ENCODE measurements at places on chromosomes 7 and 10.
A peak's percentile ranks its signal among the peaks of the same experiment; 100 is the strongest.

DNA sequence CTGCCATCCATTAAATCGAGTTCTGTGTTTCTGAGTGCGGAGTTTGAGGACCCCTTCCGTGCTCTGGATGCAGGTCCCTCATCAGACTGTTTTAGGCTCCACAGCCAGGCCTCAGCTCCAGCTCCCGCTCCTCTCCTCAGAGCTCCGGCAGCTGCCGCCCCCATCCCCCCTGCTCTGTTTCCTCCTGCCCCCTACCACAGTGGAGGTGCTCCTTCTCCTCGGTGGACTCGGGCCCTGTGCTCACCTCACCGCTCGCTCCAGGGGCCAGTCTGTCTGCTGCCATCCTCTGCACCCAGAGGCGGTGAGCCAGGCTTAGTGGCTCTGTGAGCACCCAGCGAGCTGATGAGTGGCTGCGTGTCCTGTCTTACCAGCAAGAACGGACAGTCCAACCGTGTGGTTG lies 21.4 kb upstream of the PRKAR1B start:
- DNase-seq = no peak

- no peak for DNase-seq
Measured at GRCh38 chr10:62384057-62384446, 9.9 kb downstream of the ZNF365 start.

DNA sequence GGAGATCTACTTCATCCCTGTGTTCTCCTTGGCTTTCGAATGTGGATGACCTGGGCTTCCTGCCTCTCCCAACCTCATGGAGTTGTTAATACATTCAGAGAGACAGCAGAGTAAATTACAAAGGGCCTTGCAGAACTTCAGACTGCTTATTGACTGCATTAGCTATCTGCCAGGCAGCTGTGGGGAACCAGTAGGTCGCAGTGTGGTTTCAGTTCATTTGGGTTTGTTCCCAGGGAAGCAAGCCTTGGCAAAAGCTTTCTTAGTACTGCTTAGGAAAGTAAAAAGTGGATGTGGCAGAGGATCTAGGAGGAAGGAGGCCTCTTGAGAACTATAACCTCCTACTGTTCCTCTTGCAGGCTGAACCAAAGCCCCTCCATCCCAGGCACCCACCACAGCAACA lies 9.2 kb downstream of the NPFFR1 start:
- DNase-seq = no peak

- no peak for DNase-seq
Measured at GRCh38 chr10:116026315-116026714, 246.7 kb downstream of the GFRA1 start.

GRCh38 chr7:50682079-50682478 lies 100.6 kb downstream of the GRB10 start:
- no peak for DNase-seq

DNA sequence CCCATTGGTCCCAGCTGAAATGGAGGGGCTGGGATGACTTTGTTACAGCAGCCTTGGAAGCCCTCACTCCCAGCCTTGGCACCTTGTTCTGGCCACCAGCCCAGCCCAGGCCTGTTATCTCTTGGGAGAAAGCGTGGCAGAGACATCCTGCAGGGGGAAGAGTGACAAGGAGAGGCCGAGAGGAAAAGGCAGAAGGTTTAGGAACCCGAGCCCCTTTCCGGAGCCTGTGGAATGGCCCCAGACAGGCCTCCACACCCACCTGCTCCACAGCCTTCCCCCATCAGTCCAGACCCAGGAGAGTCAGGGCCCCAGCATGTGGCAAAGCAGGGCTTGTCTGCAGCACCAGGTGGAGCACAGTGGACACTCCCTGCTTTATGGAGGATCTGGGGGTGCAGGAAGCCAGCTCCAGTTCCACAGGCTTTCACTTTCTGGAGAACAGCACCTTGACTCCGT lies 24.1 kb upstream of the TRIM8 start:
- no peak for DNase-seq

GRCh38 chr7:151614019-151614418 lies 94.3 kb upstream of the RHEB start:
- DNase-seq = no peak

GRCh38 chr10:80487791-80488538 lies 33.9 kb downstream of the TSPAN14 start:
- peak; percentile 61 for DNase-seq

GRCh38 chr7:150976529-150977381 lies 1.4 kb downstream of the KCNH2 start:
- DNase-seq = no peak

DNA sequence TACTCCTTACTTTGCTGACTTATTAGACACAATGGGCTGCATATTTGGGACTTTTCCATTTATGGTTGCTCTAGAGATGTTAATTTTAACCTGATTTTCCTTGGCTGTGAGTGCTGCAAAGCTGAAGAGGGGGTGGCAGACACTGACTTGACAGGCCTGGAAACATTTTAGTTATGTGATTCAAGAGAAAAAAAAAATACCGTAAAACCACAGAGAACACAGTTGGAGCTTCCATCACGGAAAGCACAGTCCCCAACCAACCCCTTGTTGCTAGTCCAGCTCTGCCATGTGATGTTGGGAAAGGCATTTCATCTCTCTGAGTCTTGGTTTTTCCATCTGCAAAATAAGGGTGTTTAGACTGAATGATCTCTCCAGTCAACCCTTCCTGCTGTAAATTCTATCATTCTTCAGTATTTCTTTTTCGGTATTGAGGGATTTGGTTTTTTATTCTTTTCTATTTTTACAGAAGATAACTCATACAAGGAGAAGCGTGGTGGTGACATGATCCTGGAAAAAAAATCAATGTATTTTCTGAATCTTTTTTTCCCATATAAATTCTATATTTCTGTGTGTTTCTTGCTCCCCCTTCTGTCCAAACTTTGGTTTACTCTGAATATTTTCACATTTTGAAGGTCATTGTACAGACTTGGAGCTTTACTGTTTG lies 246.1 kb downstream of the REEP3 start:
- no peak for DNase-seq

GRCh38 chr7:16099302-16099849 lies 322.0 kb downstream of the CRPPA start:
- DNase-seq = no peak

GRCh38 chr7:7318601-7319000 lies 136.3 kb downstream of the C1GALT1 start:
- no peak for DNase-seq

GRCh38 chr7:97390915-97391593 lies 273.6 kb downstream of the SDHAF3 start:
- no peak for DNase-seq

- no peak for DNase-seq
Measured at GRCh38 chr7:2052657-2053048, 180.1 kb downstream of the MAD1L1 start.

GRCh38 chr7:76191783-76192240 lies 9.9 kb upstream of the SRRM3 start:
- peak; percentile 48 for DNase-seq

DNA sequence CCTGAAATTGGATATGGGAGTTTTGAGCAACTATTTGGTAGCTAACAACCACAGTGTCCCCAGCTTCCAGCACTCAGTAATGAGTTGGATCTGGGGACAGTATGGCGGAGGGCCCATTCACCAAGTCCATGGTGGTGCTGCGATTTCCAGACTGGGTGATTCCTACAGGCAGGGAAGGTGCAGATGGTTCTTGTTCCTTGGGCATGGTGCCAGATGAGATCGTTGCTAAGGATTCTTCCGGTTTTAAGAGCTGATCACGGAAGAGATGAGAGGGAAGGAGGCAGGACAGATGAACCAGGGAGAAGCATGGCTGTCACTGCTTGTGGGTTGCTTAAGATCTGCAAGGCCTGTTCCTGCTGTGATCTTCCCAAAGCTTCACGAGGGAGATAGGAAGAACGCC lies 380.3 kb downstream of the TCERG1L start:
- DNase-seq = no peak

DNA sequence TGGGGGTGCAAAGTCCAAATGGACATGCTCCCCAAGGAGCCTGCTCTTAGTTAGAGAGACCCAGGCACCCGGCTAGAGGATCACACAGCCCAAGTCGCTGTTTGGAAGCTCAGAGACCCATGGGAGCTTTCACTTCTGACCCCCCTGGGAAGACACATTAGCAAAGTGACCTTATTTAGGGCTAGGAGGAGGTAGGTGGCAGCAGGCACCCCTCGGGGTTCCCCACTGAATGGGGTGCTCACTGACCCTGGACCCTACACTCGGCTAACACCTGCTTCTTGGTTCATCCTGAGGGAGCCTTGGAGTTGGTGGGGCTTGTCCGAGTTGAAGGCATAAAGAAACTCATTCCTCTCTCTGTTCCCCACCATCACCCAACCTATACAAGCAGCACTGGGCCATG lies 27.1 kb upstream of the HABP2 start:
- no peak for DNase-seq

DNA sequence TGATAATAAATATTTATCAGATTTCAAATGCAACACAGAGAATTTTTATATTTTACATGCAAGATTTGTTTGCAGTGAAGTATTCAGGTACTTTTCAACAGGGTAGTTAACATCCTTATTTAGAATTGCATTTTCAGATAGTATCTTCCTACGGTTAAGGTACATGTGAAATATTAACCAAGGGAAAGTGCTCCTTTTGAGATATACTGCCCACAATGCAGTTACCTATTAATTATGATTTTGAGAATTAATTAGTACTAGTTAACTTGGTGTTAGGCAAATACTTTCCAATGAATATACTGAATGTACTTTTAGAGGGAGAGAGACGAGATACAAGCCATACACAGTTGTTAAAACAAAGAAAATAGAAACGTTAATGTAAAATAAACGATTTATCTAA lies 206.2 kb upstream of the YAE1 start:
- no peak for DNase-seq

DNA sequence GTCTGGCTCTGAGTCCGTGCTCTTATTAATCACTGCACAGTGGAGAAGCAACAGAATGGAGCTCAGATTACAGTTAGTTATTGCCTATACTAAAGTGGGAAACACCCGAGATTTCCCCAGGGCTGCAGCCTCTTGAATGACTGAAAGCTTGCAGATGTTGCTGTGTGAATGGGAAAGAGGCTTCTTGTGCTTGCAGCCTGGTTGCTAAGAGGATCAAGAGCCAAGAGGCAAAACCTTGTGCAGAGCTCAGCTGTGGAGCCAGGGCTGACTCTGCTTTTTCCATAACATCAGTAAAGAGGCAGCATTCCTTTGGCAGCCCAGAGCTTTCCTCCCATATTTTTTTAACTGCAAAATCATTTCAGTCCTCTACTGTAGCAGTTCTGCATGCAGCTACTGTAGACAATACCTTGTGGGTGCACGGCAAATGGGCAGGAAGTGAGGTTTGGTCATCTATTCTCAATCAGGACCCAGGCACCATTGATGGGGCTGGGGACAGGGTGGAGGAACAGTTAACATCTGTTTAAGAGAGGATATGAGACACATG lies 86.5 kb downstream of the RALA start:
- no peak for DNase-seq

GRCh38 chr7:48084727-48085432 lies 4.2 kb upstream of the UPP1 start:
- DNase-seq = no peak

Measured in CMK (cell line).